ENCODE measurements at places on chromosomes 5 and 9.

DNA sequence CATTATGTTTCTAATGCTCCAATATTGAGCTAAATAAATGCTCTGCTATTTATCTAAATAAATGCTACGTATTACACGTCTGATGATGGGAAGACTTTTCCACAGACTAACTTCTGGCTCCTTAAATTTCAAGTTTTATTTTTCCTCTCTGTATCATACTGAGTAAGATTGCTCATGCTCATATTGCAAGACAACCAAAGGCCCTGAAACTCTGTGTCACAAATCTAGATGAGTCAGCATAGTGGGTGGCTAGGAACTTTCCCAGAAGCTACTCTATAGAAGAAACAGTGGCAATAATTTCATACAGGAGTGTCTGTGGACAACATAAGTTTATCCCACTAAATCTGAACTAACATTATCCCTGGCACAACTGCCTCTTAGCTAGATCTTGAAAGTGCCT, 53.0 kb upstream of the RFX3 start:
- DNase-seq, result no peak

DNA sequence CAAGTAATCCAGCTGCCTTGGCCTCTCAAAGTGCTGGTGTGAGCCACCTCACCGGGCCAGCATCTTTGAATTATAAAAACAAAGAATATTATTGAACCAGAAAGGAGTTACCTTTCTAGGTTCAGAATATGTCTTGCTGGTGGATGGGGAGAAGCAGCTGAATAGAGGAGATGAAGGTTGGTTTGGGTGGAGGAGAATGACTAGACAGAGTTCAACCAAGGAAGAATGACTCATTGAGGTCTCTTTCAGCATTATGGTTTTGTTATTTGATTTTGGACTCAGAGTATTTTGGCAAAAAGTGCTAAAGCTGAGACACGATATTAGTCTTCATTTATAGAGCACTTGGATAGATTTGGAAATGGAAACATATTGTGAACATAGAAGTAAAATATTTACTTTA, 75.2 kb upstream of the MPDZ start:
- no peak for DNase-seq

DNA sequence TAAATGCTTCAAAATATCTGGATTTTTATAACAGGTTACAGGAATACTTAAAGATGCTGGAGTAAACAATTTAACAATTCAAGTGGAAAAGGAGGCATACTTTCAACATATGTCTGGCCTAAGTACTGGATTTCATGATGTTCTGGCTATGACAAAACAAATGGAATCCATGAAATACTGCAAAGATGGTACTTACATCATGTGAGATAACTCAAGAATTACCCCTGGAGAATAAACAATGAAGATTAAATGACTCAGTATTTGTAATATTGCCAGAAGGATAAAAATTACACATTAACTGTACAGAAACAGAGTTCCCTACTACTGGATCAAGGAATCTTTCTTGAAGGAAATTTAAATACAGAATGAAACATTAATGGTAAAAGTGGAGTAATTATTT, 35.6 kb downstream of the SLC30A5 start:
- no peak for DNase-seq

GRCh38 chr9:90459321-90459720, 183.3 kb downstream of the DIRAS2 start:
- DNase-seq, result no peak

GRCh38 chr5:149455889-149456409, 76.9 kb upstream of the IL17B start:
- no peak for DNase-seq
